H4 (cell line): ENCODE measurements at places on chromosomes 6 and 20. TPM values are rescaled to one million over a fixed set of nuclear protein-coding genes. Genes with fewer than 3 reads are reported as not detected.

Gene TBCC
- total RNA-seq = 49.7 and 66.4 TPM in 2 replicates

Gene SRC
- 7.2 and 7.6 TPM in 2 replicates for total RNA-seq

Gene SLC9A8
- total RNA-seq = 4.9 TPM in 2 replicates

Gene KCNK15
- total RNA-seq = 0.06 TPM in 1 of 2 replicates, not detected in the other

Gene GRM1
- total RNA-seq = 0.02 and 0.53 TPM in 2 replicates

Gene CDH4
- 0.14 and 0.16 TPM in 2 replicates for total RNA-seq

Gene SIRPD
- total RNA-seq = not detected in 2 replicates

Gene CTCFL
- total RNA-seq = not detected in 2 replicates
